Fibroblast of the conjunctiva (primary cell): ENCODE measurements at places on chromosomes 1 and 21.

DNA sequence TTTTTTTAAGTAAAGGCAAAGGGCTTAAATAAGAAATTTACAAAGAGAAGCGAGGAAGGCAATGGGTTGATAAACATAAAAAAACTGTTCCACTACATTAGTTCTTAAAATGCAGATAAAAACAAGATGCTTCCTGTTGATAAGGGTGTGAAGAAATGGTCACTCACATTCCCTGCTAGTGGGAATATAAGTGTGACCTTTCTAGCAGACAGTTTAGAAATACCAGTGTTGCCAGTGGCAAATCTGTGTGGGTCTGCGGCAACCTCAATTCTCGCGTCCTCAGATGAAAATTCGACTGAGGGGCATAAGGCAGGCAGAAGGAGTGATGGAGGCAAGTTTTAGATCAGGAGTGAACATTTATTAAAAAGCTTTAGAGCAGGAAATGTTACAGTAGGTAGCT lies 151.1 kb downstream of the NTNG1 start:
- DNase-seq = no peak

GRCh38 chr1:33015216-33015615 lies 21.5 kb downstream of the AK2 start:
- DNase-seq = no peak

GRCh38 chr1:87220993-87221392 lies 107.7 kb upstream of the LMO4 start:
- DNase-seq = no peak

GRCh38 chr1:152141971-152142584 lies 16.9 kb downstream of the RPTN start:
- peak; percentile 63 for DNase-seq

- peak; percentile 89 for DNase-seq
Measured at GRCh38 chr1:115782571-115783281, 14.2 kb upstream of the CASQ2 start.

GRCh38 chr1:64692911-64693310 lies 52.0 kb upstream of the RAVER2 start:
- DNase-seq = no peak

DNA sequence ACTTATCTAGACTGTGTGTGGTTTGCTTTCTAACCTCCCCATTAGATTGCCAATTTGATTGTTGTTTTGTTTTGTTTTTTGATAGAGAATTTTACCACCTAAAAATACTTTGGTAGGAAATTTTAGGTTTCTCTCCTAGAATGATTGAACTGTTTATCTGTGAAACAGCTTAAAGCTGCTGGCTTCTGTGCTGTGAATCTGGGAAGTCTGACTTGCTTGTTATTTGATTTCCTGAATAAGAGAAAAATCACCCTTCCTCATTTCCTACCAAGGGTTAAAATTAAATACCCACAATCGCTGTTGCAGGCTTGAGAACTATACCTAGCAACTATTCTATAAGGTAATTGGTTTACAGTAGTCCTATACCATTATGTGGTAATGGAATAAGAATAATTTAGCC lies 198.9 kb upstream of the CACYBP start:
- DNase-seq = no peak

- no peak for DNase-seq
Measured at GRCh38 chr21:45282283-45283034, 5.2 kb downstream of the POFUT2 start.

- peak; percentile 57 for DNase-seq
Measured at GRCh38 chr1:227357171-227357926, 39.1 kb upstream of the CDC42BPA start.

DNA sequence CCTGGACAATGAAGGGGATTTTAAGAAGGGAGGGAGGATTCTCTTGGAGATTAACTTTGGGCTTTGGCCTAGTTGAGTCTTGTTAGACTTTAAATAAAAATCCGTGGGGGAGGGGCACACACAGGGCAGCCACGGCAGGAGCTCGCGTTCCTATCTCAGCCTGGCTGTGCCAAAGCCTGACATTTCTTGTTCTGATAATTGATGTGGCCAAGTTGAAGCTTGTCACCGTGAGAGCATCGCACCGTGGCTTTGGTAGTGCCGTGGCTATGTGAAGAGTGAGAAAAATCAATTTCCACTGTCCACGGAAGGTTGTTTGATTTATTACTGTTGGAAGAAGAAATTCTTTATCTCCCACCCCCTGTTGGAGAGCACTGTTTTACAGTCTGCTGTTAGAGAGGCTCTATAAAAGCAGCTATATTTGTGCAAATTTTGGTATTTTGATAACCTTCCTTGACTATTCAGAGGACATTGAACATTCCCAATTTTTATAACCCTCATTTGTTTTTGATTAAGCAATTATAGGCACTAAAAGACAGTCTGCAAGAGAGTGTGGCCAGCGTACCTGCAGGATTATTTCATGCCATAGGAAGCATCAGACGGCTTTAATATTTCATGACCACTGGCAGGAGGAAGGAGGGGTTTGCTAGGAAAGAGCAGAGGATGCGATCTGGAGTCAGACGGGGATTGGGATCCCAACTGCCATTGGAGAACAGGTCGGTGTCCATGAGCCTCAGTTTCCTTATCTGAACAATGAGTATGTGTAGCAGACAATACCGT lies 160.7 kb downstream of the KAZN start:
- DNase-seq = no peak

GRCh38 chr1:212982430-212983152 lies 32.2 kb downstream of the VASH2 start:
- DNase-seq = no peak

- DNase-seq = peak; percentile 57
Measured at GRCh38 chr1:110390096-110390495, 730 bp downstream of the SLC16A4 start.

GRCh38 chr1:41662765-41663437 lies 178.4 kb upstream of the EDN2 start:
- no peak for DNase-seq

DNA sequence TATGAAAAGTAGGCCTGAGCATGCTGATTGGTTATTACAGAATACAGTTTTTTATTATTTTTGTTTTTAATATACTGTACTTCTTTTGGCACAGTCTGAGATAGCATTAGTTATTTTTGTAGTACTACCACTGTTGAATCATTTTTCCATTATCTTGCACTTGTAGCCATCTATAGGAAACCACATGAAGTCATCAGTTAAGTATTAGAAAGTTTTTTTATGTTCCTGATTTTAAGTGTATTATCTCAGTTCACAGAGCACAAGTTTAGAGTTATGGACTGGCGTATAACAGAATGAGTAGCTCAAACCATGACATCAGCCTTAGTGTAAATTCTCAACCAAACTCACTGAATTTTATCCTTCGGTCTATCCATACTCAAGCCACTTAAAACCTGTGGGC lies 22.8 kb downstream of the DHX9 start:
- no peak for DNase-seq

- DNase-seq = peak; percentile 18
Measured at GRCh38 chr1:230141021-230141648, 74.1 kb downstream of the GALNT2 start.

GRCh38 chr21:44516828-44517174 lies 23.2 kb downstream of the KRTAP10-1 start:
- DNase-seq = no peak

DNA sequence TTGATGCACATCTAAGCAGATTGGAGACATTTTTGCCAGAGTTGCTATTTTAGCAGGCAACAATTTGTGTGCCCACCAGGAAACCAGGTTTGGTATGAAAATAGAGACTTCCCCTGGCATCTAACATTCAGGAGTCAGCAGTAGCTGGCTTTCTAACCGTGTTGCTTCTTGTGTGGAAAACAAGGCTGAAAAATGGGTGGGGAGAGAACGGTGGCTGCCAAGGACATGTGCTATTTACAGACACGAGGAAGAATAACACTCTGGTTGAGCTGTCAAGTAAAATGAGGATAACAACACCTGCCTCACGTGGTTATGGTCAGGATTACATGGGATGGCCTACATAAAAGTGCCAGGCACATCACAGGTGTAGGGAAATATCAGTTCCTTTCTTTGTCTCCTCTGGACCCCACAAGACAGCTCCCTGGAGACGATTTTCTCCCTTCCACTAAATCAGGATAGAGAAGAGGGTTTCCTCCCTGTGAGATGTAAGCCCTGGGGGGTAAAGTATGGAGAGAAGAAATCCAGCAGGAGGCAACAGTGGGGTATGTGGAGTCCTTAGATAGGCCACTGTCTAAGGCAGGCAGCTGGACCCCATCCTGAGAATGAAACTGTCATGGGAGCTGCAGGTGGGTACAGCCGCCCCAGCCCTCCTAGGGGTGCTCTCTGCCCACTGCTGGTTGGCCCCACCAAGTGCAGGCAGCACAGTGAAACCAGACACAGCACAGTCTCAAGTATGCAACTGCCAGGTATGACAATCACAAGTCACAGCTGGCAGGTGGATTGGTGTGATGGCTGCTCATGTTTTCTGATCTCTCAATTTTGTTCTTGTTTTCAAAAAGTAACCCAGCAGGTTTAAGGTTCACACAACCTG lies 80.3 kb downstream of the TENT5C start:
- no peak for DNase-seq

DNA sequence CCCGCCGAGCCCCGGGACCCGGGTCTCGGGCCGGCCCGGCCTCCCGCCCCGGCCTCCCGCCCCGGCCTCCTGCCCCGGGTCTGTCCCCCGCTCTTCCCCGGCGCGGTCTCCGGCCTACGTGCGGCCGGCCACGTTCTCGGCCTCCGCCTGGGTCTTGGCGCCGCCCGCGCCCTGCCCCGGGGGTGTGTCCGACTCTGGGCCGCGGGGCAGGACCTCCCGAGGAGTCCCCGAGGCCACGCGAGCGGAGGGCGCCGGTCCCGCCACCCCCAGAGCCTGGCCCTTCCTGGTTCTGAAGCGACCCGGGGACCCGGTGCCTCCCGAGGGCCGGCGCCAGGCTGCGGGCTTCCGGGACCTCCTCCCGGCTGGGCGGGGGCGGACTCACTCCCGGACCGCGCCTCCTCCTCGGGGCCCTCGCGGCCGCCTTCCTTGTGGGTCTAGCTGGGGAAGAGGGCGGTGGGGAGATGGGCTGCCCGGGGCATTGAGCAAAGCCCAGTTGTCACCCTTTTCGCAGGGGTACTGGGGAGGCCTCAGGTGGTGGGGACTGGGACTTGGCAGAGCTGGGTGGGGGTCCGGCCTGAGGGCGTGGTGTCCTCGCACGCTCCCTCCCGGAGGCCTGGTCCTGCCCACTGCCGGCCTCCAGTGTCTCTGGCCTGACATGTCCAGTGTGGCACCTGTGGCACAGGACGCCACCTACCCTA lies 558 bp downstream of the PFKL start:
- DNase-seq = no peak

DNA sequence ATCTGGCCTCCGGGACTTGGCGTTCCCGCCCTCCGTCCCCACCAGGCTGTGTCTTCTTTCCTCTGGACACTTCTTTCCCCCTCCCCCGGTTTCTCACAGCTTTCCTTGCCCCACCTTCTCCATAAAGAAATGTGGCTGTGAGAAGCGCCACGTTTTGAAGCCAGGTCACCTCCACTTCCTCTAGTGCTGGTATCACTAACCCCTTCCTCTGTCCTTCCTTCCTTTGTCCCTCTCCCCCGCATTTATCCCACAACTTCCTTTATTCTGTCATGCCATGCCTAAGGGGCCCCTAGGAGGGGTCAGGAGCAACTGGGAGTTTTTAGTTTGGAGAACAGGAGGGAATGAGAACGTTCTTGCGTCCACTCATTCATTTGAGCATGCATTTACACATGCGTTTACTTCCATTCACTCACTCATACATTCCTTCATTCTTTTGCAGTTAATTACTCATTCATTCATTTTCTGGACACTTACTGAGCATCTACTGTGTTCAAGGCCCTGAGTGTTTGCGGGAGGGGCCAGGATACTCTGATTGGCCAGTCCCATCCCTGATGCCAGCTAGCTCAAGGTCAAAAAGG lies 5.0 kb upstream of the ACOT11 start:
- DNase-seq = no peak

DNA sequence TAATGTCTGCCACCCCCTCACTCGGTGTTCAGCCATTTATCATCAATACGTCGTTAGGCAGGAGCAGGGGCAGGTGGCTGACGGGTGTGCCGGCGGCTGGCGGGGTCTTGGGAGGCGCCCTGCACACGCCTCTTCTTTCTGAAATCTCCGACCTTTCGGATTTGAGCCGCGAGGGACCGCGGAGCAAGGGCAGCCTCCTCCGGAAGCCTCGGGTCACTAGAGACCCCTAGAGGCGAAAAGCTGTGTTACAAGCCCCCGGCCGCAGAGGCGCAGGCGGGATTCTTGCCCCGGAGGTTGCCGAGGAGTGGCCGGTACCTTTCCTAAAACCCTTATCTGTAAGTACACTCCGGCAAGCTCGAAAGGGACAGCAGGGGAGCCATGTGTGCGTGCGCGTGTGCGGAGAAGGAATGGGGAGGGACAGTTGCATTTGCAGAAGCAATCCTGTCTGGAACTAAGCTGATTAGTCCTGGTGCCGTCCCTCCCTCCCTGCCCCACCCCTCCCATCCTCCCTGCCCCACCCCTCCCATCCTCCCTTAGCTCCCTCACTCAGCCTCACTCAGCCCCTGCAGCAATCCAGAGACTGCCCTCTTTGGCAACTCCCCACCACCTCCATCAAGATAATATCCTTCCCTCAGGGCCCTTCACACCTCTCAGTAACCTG lies 11.0 kb downstream of the BRINP2 start:
- DNase-seq = peak; percentile 10

DNA sequence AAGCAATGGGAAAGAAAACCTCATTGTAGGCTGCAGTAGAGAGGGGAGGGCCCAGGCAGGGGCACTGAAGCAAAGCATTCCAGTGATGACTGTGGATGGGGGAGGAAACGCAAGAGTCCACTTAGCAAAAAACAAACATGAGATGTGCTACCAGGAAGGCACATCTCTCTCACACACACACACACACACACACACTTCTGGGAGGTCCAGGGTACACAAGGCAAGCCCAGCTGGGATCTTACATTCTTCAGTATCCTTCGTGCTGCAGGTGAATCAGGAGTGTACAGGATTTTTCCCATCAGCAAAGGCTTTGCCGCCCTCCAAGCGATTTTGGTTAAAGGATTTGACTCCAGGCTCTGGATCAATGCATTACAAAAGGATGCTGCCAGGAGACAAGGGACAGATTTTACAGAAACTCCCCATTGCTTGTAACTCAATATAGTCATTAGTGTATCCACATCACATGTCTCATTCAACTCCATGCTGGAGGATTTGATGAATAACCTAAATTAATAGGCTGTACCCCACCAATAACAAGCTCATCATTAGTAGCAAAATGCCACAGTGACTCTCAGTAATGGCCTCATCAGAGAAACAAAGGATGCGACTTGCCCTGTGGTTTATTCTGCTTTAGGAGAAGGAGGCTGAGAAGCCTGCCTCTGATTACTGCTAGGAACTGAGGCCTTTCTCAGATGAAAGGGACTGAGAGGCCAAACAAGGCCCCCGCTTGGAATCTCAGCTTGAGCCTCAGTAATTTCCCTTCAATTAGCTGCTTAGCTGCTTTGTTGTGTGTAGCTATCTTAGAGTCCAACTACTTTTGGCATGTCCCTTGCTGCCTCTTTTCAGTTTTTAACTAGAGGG lies 41.6 kb downstream of the ABCA4 start:
- DNase-seq = no peak

GRCh38 chr1:98962156-98962555 lies 42.5 kb downstream of the PLPPR5 start:
- DNase-seq = no peak
